Osteoblast (primary cell): ENCODE measurements at places on chromosomes 4 and X. TPM values are rescaled to one million over a fixed set of nuclear protein-coding genes. Genes with fewer than 3 reads are reported as not detected.

The MTTP gene
- total RNA-seq, result 0.29 TPM in 1 of 2 replicates, not detected in the other

The CDKL2 gene
- total RNA-seq, result 0.72 and 0.88 TPM in 2 replicates

DNA sequence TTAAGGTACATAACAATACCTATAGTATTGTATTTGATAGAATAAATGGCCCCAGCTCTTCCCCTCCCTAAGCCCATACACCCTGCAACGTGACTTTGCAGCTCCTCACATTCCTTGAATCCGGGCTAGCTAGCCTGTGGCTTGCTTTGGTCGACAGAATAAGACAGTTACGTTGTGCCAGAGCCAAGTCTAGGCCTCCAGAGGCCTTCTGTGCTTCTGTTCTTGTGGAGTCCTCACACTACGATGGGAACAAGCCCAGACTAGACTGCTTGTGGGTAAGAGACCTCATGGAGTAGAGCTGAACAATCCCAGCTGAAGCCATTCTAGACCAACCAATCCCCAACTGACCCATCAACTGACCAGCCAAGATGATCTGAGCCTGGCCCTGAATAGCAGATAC is 102.4 kb upstream of the PLAC1 start:
- H3K36me3 ChIP-seq, result no peaks in the 10 kb centered on the region
- H3K4me3 ChIP-seq, result no peak overlapping the region
- H3K27ac ChIP-seq, result no peak overlapping the region

DNA sequence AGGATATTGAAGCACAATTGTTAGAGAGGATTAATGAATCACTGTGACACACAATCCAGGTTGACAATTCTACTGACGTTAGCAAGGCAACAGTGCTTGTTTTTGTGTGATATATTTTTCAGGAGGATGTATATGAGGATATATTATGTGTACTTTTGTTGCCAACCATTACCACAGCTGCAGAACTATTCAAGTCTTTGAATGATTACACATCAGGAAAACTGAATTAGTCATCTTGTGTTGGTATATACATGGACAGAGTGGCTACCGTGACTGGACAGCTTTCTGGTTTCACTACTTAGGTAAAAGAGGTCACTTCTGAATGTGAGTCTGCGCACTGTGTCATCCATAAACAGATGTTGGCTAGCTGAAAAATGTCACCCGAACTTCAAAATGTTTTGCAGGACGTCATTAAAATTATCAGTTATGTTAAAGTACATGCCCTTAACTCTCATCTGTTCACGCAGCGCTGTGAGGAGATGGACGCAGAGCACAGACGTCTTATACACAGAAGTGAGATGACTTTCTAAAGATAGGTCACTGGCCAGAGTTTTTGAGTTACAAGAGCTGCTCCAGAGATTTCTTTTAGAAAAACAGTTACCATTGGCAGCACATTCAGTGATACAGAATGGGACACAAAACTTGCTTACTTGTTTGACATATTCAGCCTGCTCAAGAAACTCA is 69.0 kb downstream of the MRPL1 start:
- H3K36me3 ChIP-seq, result peaks cover 4% of the 10 kb centered on the region
- H3K4me3 ChIP-seq, result no peak overlapping the region
- H3K27me3 ChIP-seq, result no peaks in the 10 kb centered on the region
- DNase-seq, result no peak
- H3K27ac ChIP-seq, result peak overlapping the region; percentile 31

GRCh38 chrX:18422886-18423285 is 2.5 kb upstream of the CDKL5 start:
- DNase-seq, result peak; percentile 56
- H3K27me3 ChIP-seq, result no peaks in the 10 kb centered on the region
- no peaks in the 10 kb centered on the region for H3K36me3 ChIP-seq
- H3K27ac ChIP-seq, result peak overlapping the region; percentile 38
- peaks cover 8% of the 10 kb centered on the region for H3K4me1 ChIP-seq
- no peak overlapping the region for H3K4me3 ChIP-seq

DNA sequence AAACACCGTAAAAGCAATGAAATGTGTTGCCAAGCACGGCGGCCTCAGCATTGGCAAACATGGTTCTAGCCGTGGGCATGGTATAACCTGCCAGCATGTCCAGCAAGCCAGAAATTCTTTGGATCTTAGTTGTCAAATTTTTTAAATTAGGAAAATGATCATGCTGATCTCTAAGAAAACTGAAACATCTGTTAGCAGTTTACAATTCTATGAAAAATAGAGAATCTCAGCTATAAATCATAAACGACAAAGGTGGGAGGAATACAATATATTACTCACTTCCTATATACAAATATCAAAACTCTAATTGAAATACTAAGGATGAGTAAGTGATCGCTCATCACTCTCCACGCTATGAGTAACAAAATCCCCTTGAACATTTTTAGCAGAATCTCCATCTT is 130.3 kb downstream of the ADGRA3 start:
- peak overlapping the region; percentile 34 for H3K4me3 ChIP-seq
- peak; percentile 73 for DNase-seq
- H3K36me3 ChIP-seq, result peaks cover 10% of the 10 kb centered on the region
- peak overlapping the region; percentile 47 for H3K27ac ChIP-seq

DNA sequence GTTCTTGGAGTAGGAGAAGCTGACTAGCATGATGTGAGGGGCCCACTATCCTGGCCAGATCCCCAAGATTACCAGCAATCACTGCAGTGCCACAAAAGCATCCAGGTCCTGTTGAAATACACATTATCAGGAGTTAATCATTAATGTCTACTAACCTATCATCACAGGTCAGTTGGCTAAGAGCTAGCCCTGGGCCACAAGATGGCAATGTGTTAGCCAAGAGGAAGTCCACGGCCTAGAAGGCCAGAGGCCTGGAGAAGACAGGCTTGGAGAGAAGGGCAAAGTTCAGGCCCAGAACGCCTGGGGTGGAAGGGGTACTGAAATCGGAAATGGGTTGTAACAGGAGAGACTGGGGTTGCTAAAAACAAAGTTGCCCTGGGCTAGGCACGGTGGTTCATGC is 19.9 kb upstream of the KIAA1210 start:
- H3K4me3 ChIP-seq, result no peak overlapping the region
- H3K27me3 ChIP-seq, result peaks cover 18% of the 10 kb centered on the region
- DNase-seq, result peak; percentile 59
- no peaks in the 10 kb centered on the region for H3K36me3 ChIP-seq
- H3K27ac ChIP-seq, result no peak overlapping the region
